ENCODE measurements at places on chromosomes 16 and 17. TPM values are rescaled to one million over a fixed set of nuclear protein-coding genes. Genes with fewer than 3 reads are reported as not detected.

Gene HAGHL
- 15.6 TPM for total RNA-seq

Gene RAB26
- total RNA-seq = 0.80 TPM

Gene EIF3CL
- total RNA-seq = 17.5 TPM

- DNase-seq = no peak
- no peaks in the 10 kb centered on the region for H3K36me3 ChIP-seq
- no peaks in the 10 kb centered on the region for H3K4me1 ChIP-seq
- no peak overlapping the region for H3K27ac ChIP-seq
These were observed 115.4 kb downstream of the UTP18 start for GRCh38 chr17:51375771-51376170.

Data from lower lobe of right lung (tissue), 2 donors.